DND-41 (cell line): ENCODE measurements at places on chromosomes 6 and 20.

DNA sequence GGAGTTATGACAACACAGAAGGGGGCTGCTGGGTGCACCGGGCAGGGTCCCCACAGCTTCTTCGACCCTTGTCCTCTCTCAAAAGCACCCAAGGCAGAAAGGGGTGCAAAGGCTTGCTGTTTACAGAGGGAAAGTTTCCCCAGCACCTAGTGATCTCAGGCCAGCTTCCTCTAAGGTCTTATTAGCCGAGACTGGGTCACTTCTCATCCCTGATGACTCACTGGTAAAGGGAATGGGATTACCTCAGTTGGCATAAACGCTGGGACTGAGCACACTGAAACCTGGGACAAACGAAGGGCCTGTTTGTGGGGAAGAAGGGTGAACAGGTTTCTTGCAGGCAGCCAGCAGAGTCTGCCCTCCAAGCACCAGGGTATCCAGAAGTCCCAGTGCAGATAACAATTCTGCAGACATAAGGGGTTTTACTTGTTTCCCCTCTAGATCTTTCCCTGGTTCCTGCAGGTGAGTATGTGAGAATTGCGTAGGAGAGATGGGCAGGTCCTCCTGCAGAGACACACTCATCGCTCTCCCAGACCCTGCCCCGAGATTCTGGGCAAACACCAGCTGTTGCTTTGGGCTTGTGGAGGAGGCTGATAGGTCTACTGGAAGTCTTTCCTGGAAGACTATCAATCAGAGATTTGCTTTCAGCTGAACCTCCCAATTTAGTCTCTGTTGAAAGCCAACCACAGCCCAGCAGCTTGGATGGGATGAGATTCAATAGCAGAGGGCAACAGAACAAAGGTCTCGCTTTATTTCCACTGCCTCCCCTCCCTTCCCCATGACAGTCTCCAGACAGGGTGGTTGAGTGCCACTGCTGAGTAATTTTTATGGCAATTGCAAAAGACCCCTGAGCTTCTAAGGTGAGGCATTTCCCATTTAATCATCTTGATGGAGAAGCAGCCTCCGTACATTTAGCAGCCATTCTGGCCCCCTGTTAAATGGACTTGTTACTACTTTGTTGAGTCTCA is 25.7 kb downstream of the KCNG1 start:
- no peak for DNase-seq

GRCh38 chr6:150068151-150068550 is 770 bp downstream of the ULBP3 start:
- DNase-seq, result no peak

- no peak for DNase-seq
Observed at GRCh38 chr20:37430778-37431460, 85.0 kb downstream of the SRC start.

DNA sequence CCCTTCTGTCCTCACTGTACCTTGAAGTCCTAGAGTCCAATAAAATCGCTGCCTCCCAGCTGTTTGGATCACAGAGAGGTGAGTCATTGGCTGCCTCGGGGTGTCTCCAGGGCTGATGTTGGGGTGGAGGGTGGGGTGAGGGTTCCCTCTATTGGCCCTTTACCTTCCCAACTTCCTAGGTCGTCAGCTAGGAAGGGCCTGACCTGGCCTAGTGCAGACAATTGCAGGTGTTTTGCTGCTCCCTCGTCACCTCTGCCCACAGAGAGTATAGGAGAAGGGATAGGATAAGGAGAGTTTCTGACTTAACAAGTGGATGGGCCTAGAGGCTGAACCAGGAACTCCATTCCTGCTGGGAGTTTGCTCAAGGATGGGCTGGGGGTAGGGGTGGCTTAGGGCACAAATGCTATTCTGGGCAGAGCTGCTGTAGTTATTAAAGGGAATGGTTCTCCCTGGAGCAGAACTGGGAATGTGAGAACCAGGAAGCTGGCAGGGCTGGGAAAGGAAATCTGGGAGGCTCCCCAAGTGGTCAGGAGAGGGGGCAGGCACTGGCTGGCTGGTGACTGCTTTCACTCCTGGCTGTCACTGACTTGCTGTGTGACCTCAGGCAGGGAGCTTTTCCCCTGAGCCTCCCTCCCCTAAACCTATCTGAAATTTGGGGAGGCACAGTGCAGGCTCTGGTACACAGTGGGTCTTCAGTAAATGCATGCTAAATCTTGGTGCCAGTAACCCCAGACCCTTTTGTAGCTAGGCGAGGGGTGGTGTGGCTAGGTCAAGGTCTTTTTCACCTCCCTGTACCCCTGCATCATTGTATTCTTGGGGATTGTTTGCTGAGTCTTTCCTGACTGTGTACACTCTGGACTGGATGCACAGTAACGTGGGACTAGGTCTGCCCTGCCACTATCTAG is 1.5 kb downstream of the TP53INP2 start:
- DNase-seq, result no peak

GRCh38 chr6:15296735-15297134 is 50.9 kb downstream of the JARID2 start:
- DNase-seq, result no peak

- DNase-seq, result no peak
Observed at GRCh38 chr6:26332408-26332807, 32.6 kb upstream of the BTN3A2 start.

- DNase-seq, result no peak
Observed at GRCh38 chr20:53262365-53262764, 290.2 kb downstream of the TSHZ2 start.

- DNase-seq, result no peak
Observed at GRCh38 chr6:169854083-169854725, 102.8 kb downstream of the ERMARD start.
